ENCODE measurements at places on chromosomes 5 and 9.

DNA sequence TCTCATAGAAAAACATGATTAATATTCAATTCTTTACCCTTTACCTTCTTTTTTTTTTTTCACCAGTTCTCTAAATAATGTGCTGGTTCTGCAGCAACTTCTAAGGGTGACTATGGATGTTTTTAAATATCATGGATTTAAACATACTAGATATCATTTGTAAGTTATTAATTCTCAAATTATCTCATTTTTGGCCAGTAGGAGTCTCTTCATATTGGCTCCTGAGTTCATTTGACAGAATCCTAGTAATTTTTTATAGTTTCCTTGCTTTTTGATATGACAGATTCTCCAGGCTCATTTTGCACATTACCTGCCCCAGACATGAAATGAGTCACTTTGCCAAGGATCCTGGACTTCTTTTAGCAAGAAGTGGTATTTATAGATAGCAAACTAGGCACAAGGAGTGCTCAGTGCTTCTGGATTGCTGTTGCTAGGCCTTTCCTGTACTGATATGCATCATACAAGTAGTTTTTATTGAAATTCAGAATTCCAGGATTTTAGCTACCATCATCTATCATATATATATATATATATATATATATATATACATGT, 201.3 kb upstream of the IL12B start:
- no peak for DNase-seq

GRCh38 chr9:17963498-17963897, 384.6 kb downstream of the SH3GL2 start:
- DNase-seq: no peak

DNA sequence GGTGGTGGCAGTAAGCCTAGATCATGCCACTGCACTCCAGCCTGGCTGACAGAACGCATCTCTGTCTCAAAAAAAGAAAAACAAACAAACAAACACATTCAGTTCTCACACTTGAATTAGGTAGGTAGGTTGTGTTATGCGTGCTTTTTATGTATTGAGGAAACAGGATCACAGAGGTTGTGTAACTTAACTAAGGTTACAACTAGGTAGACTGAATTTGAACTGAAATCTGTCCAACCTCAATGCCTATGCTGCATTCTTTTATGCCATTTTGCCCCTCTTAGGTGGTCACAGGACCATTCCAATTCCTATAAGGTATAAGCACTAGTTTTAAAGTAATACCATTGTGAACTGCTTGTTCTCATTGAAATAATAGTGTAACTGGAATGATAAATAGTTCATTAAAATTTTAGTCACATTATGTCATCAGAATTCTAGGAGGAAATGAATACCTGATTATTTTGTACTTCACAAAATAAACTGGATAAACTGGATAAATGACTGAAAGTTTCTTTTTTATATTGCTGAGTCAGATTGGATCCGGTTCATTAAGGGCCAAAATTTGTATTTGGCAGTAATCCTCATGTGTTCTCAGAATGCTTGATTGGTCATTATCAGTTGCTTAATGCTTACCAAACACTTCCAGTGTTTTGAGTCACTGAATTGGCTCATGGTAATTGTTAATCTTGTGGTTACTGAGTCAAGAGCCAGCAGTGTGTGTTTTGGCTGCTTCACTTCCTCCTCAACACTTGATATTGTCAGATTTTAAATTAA, 7.1 kb downstream of the UBAP1 start:
- DNase-seq: peak; percentile 96

- no peak for DNase-seq
Measured at GRCh38 chr9:131240047-131240921, 36.0 kb downstream of the FAM78A start.

GRCh38 chr9:14298601-14299022, 15.3 kb downstream of the NFIB start:
- no peak for DNase-seq

DNA sequence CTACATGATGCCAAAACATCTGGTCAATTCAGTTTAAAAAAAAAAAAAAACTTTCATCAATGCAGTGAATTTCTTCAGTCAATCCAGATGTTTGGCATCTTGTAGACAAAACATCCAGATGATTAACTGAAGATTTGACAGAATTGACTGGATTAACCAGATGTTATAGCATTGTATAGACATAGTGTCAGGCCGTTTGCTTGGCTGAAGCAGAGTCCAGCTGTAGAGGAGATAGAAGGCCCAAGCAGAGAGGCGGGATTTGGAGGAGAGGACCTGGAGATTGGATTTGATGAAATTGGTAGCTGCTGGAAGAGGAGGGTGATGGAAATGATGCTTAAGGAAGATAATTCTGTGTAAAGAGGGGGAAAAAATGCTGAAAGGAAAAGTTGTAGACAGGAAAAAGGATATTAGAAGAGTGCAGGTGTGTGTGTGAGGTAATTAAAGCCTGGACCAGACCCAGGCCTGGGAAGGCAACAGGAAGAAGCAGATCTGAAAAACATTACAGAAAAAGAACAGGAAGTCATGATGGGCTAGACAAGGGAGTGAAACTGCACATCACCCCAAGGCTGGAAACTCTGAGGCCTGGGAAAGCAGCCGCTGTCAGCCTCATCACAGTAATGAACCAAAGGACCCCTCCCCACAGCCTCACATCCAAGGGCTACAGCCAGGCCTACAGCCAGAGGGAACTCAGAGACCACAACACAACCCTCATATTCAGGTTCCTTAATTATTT, 258.3 kb downstream of the CWC27 start:
- DNase-seq: no peak

All from inflammatory macrophage treated with lipopolysaccharide for 4 hours (primary cell).